ENCODE measurements at places on chromosomes 11 and 22.

DNA sequence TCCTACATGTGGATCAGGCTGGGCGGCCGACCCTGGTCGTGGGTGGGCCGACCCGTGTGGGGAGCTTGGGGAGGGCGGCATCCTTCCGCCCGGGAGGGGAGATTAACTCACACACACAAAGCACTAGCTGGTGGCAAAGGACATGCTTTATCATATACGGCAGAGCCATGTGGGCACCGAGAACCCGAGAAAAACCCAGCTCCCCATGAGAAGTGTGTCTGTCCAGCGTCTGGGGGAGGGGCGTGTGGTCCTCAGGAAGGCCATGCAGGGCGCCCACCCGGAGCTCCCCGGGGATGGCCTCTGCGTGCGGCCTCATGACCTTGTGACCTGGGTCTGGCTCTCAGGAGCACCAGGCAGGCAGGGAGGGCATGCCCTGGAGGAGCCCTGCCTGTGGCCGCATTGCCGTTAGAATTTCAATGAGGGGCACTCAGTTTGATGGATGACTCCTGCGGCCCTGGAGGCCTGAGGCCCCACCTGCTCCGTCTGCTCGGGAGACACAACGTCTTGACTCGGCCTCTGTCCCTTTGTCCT, 39.4 kb upstream of the TOLLIP start:
- no peak for DNase-seq

DNA sequence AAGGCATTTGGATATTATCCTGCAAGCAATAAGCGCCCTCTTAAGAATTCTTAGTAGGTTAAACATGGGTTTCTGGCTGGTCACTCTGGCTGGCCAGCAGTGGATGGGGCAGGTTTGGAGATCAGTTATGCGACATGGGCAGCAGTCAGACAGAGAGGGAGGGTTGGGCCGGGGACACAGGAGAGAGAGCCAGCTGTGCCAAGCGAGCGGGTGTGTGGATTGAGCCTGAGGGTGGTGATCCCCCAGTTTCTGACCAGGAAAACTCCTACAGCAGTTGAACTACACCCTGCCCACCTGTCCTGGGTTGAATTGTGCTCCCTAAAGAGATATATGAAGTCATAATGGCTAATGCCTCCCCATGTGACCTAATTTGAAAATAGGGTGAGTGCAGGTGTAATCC, 671.2 kb downstream of the TBC1D22A start:
- DNase-seq: no peak

- DNase-seq: no peak
These were observed 775.0 kb upstream of the LRRC4C start for GRCh38 chr11:42234451-42234951.

- DNase-seq: no peak
These were observed 20.8 kb downstream of the SELENOO start for GRCh38 chr22:50221410-50222300.

DNA sequence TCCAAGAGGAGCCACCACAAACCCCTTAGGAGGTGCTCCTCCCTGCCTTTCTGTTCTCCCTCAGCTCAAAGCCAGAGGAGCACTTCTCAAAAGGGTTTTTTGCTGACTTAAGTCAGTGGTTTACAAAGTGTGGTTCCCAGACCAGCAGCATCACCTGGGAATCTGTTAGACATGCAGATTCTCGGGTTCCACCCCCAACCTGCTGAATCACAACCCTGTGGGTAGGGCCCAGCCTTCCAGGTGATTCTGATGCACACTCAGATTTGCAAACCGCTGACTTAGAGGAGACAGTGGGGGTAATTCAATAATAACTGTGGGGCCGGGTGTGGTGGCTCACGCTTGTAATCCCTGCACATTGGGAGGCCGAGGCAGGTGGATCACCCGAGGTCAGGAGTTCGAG, 22.8 kb downstream of the CREB3L1 start:
- DNase-seq: no peak

DNA sequence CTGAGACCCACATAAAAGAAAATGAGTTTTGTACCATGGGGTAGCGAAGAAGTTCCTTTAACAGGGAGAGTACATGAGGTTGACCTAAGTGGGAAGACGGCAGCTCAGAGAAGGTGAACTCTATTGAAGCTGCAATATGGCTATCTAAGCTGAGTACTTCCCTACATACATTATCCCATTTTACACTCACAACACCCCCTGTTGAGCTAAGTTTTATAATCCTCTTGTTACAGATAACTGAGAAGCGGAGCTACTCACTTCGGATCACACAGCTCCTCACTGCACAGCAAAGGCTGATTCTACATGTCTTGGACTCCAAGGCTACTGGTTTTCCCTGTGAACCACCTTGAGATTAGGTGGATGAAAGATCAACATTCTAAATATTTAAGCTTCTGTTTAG, 8.2 kb upstream of the PIWIL4 start:
- DNase-seq: no peak

DNA sequence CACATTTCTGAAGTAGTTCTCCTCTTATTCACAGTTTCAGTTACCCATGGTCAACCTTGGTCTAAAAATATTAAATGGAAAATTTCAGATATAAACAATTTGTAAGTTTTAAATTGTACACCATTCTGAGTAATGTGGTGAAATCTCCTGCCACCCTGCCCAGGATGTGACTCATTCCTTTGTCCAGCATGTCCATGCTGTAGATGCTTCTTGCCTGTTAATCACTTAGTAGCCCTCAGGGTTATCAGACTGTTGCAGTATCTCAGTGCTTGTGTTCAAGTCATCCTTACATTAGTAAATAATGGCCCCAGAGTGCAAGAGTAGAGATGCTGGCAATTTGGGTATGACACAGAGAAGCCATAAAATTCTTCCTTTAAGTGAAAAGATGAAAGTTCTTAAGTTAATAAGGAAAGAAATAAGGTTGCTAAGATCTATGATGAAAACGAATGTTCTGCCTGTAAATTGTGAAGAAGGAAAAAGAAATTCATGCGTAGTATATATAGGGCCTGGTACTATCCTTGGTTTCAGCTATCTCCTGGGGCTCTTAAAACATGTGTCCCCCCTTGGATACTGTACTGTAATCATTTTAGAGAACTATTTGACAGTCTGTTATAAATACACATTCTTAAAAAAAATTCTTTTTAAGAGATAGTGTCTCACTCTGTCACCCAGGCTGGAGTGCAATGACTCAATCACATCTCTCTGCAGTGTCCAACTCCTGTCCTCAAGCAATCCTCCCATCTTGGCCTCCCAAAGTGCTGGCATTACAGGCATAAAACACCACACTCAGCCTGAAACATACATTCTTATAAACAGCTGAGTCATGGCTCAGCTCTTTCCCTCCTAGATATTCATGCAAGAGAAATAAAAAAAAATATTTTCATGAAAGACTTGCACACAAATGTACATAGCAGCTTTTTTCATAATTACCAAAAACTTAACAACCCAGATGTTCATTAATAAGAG, 31.3 kb downstream of the MTNR1B start:
- no peak for DNase-seq

GRCh38 chr11:116600930-116601329, 171.9 kb downstream of the BUD13 start:
- DNase-seq: no peak

- no peak for DNase-seq
These were observed 71.9 kb downstream of the MICAL2 start for GRCh38 chr11:12182302-12182675.

GRCh38 chr11:32153747-32154146, 62.9 kb downstream of the RCN1 start:
- DNase-seq: no peak

DNA sequence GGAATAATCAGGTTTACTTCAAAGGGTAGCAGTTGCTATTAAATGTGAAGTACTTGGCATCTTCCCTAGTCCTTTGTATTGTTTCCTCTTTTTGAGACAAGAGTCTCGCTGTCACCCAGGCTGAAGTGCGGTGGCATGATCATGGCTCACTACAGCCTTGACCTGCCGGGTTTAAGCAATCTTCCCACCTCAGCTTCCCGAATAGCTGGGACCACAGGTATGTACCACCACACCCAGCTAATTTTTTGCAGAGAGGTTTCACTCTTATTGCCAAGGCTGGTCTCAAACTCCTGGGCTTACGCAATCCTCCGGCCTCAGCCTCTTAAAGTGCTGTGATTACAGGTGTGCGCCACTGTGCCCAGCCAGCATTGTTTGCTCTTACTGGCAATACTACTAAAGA, 36.2 kb upstream of the RAPSN start:
- no peak for DNase-seq

GRCh38 chr11:120719348-120719747, 207.8 kb downstream of the GRIK4 start:
- DNase-seq: no peak

- DNase-seq: no peak
These were observed 23.8 kb upstream of the SLC22A12 start for GRCh38 chr11:64566915-64567891.

DNA sequence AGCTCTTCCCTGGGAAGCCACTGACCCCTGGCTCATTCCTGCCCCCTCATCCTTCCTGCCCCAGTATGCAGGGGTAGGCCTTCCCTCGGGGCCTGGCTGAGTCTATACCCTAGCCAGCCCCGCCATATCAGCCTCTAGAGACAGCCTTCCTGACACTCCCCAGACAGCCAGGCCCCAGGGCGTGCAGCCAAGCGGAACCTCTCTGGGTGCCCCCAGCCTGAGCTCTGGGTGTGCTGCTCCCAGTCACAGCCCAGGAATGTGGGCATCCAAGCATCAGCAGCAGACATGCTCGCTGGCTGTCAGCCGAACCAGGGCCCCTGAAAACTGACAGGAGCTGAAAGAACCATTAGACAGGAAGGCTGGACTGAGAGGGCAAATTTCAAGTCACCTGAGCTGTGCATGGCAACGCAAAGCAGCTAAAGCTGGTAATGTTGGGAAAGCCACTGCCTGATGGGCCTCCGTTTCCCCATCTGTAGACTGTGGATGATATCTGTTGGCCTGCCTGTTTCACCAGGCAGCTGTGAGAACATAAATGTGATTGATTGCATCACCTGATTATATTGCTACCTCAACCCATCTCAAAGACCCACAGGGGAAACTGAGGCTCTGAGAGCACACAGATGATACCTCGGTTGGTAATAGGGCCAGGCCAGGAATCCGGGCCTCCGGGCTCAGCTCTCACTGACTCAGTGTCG, 93.2 kb downstream of the LRRC32 start:
- DNase-seq: no peak

DNA sequence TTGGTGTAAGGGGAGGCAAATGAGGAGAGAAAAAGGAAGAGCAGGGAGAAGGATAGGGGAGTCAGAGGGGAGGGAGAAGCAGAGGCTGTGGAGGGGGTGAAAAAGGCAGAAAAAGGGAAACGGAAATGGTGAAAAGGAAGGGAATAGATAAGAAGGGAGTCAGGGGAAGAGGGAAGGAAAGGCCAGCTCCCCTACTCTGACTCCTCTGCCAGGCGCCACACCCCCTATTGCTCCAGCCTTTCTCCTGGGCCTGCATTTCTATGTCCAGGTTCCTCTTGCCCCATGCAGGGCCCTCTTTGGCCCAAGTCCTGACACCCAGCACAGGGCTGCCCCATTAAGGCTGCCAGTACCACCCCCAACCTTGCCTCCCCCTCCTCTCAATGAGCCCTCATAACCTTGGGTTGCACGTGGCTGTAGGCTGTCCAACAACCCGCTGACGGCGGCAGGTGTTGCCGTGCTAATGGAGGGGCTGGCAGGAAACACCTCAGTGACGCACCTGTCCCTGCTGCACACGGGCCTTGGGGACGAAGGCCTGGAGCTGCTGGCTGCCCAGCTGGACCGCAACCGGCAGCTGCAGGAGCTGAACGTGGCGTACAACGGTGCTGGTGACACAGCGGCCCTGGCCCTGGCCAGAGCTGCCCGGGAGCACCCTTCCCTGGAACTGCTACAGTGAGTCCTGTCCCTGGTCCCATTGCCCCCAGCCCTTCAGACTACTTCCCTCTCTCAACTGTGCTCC, 3.4 kb upstream of the NHERF4 start:
- no peak for DNase-seq

DNA sequence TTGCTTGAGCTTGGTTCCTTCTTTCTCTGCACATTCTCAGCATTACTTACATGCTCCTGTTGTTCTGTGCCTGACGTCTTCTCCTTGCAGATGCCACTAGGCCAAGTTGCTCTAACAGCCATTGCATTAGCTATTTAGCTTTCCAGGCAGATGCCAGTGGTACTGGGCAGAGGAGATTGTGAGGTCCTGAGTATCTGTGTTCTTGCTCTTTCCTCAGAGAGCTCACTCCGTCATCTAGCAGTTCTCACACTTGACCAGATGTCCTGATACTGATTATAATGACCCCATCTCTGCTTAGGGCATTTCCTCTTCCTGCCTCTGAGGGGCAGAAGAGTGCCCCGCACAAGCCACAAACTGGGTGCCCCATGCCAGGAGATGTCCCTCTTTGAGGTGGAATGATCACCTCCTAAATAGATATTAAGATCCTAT, 30.7 kb downstream of the ARHGAP1 start:
- DNase-seq: no peak

GRCh38 chr11:44004452-44005062, 43.2 kb upstream of the ACCSL start:
- no peak for DNase-seq

DNA sequence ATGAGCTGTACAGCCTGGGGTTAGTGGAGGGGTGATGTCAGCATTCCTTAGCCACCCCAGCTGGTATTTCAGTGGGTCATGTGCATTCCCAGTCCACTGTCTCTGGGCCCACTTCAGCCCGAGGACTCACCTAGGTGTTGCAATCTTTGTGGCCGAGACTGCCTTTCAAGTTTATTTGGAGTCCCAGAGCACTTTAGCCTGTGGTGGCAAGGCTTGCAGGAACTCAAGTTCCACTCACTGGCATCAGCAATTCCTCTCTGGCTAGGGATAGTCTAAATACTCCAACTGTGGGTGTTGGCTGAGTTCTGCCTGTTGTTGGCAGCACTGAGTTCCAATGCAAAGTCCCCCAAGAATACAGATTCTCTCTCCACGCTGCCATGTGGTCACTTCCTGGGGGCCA, 191.6 kb upstream of the PGR start:
- DNase-seq: no peak

DNA sequence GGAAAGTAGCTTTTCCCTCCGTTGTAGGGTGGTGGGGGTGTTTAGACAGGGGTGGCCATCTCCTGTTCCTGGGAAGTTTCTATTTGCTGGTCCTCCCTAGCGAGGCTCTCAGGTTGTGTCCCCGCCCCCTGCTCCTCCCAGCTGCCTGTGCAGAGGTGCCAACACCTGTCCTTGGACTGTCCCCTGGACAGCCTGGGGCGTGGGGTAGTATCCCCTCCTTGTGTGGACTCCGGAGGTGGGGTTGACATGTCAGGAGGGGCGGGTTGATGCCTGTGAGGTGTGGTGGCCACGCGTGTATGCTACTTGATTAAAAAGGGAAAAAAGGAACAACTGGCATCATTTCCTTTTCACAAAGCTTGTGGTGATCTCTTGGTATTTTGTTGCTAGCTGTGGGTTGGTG, 14.3 kb upstream of the RANBP1 start:
- no peak for DNase-seq

GRCh38 chr11:18791969-18792628, 501 bp upstream of the PTPN5 start:
- DNase-seq: no peak

GRCh38 chr22:21941921-21942320, 10.7 kb downstream of the PPM1F start:
- no peak for DNase-seq

- DNase-seq: no peak
These were observed 6.8 kb downstream of the ST14 start for GRCh38 chr11:130166457-130166784.

Data from activated naive CD4-positive, alpha-beta T cell treated with Interleukin-2 at 50 U/mL for 16 hours (primary cell).